Fibroblast of skin of left quadriceps (primary cell): ENCODE measurements at places on chromosomes 16 and 17.

DNA sequence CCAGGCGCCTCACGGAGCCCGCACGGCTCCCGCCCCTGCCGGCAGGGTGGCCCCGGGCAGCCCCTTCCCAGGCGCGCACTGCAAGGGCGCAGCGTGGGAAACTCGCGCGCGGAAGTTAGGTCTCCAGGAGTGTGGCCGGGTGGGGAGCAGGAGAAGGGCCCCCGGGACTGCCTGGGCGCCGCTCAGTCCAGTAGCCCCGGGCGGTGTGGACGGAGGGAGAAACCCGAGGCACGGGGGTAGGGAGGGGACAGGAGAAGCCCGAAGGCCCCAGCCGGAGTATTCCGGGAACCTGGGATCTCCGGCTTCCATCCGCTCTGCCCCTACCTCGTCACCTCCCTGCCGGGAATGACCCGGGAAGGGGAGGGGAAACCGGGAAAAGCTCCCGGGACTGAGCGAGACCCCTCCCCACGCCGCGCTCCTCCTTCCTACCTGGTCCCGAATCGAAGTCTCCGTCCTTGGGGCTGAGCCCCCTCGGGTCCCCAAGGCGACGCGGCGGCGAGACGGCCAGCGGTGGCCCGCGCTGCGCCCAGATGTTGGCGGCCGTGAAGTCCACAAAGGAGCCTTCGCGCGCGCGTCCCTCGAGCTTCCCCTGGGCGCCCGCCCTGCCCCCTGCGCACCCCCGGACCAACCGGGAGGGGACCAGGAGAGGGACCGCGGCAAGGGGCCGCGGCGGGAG is 418 bp downstream of the SOCS3 start:
- DNase-seq: no peak

GRCh38 chr17:32007463-32008298 is 498 bp downstream of the LRRC37B start:
- DNase-seq: no peak

- no peak for DNase-seq
Observed at GRCh38 chr17:77640916-77641605, 317.4 kb upstream of the TNRC6C start.

DNA sequence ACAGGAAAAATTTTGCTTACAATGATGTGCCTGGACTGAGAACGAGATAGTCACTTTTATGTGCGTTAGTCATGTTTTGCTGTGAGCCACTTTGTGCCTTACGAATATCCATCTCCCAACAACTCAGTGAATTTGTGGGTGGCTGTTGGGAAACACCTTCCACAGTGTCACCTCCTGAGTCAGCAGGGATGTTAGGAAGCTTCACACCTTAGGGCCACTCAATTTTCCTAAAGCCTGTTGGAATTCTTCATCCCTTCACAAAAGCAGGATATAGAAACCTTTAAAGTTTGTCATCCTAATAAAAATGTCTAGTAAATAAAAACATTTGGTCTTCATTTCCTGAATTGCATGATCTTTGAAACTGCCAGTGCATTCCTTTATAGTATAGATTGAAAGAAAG is 4.3 kb upstream of the KRTAP3-1 start:
- no peak for DNase-seq

DNA sequence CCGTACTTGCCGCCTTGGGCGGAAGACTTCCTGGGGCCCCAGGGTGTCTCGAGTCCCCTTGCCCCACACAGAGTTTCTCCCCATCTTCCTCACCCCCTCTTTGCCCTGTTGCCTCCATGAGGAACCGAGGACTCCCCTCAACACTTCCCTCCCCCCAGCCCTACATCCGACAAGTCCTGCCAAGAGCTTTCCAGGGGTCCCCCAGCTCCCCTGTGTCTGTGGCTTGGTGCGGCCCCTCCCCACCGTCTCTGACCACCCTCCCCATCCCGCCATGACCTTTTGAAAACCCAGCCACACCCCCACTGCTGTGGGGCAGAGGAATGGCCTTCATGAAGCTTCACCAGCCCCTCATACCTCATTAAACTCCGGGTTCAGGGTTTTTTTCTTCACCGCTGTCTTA is 11.4 kb downstream of the SCGB1C2 start:
- DNase-seq: no peak

DNA sequence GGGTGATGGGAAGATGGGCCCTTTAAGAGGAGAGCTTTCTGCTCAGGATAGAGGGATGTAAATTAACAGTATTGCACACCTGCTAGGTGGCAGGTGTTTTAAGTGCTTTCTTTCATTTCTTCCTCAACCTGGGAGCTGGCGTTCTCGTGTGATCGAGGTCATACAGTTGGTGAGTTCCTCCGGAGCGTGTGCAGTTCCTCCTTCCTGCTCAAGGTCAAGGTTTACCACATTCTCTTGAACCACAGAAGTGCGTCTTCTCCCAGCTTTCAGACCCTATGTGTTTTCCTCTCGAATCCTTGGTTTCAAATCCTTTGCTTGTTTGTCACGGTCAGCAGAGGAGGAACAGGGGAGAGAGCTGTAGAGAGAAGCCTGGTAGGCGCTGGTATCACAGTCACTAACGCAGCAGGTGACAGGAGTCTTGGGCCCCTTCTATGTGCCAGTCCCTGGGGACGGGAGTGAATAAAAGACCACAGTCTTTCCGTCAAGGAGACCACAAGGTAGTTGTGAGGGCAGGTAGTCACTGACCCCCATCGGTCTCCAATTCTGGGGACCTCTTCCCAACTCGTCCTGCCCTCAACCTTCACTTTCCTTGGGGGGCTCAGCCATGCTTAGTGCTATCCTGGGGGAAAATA is 791 bp downstream of the DNAI2 start:
- DNase-seq: no peak
